ENCODE measurements at places on chromosomes 7 and 10. TPM values are rescaled to one million over a fixed set of nuclear protein-coding genes. Genes with fewer than 3 reads are reported as not detected.

DNA sequence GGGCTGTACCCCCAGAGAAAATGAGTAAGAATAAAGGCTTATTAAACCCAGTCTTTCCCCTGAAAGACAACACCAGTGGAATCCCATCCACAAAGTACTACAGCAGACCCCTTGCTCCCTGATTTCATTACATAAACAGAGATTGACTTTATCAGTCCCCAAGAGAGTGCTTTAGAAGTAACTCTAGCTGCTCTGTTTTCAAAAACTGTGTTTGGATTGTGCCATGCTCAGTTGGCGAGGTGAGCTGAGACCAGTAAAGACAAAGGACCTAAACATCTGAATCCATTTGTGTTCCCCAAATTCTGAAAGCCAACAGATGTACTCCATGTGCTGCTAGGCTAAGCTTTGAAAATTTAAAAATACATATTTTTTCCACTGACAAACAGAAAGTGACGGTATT, 127.0 kb downstream of the ATE1 start:
- no peak overlapping the region for H3K4me3 ChIP-seq
- no peak overlapping the region for H3K27ac ChIP-seq
- H3K36me3 ChIP-seq: no peaks in the 10 kb centered on the region
- H3K4me1 ChIP-seq: no peaks in the 10 kb centered on the region
- no peaks in the 10 kb centered on the region for H3K27me3 ChIP-seq

Gene OPN1SW
- not detected for total RNA-seq

DNA sequence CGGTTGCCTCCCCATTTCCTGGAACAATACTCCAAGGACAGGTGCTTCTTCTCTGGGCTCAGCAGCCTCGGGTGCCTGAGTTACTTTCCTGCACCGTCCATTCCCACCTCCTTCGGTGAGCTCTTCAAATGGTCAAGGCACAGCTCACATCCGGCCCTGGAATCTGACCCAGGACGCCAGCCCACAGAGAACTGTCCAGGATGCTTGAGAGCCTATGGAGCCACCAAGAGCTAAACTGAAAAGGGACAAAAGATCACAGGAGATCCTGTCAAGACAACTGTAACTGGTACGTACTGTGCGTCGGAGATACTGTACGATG, 72.5 kb downstream of the CTBP2 start:
- no peak overlapping the region for H3K27ac ChIP-seq
- peaks cover 74% of the 10 kb centered on the region for H3K4me1 ChIP-seq
- H3K36me3 ChIP-seq: peaks cover 15% of the 10 kb centered on the region
- H3K27me3 ChIP-seq: no peaks in the 10 kb centered on the region
- no peak overlapping the region for H3K4me3 ChIP-seq

Gene RAPGEF5
- 27.0 TPM for total RNA-seq

GRCh38 chr7:33339074-33339790, 209.9 kb downstream of the BBS9 start:
- no peak overlapping the region for H3K4me3 ChIP-seq
- no peaks in the 10 kb centered on the region for H3K4me1 ChIP-seq
- no peak for DNase-seq
- no peak overlapping the region for H3K27ac ChIP-seq
- H3K36me3 ChIP-seq: no peaks in the 10 kb centered on the region

GRCh38 chr10:103476046-103476768, 2.8 kb downstream of the CALHM3 start:
- H3K4me3 ChIP-seq: no peak overlapping the region
- no peak for DNase-seq
- H3K27ac ChIP-seq: no peak overlapping the region
- H3K36me3 ChIP-seq: no peaks in the 10 kb centered on the region
- H3K27me3 ChIP-seq: peaks cover 6% of the 10 kb centered on the region

DNA sequence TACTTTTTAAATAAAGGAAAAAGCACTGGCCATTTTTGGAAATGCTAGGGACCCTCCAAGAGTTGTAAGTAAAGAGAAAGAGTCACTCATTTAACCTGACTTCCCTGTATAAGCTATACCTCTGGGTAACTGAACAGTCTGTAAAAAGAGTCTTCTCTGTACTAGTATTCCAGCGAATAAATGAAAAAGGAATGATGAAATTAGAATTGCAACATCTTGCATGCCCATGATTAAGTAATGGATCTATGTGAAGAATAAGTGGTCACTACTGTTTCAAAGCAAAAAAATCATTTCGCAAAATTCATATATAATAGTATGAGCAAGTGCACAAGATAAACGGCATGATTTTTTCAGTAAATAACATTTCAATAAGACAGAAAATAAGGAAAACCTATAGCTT, 116.8 kb downstream of the ZFAND4 start:
- DNase-seq: no peak
- H3K27me3 ChIP-seq: no peaks in the 10 kb centered on the region
- H3K4me1 ChIP-seq: no peaks in the 10 kb centered on the region

DNA sequence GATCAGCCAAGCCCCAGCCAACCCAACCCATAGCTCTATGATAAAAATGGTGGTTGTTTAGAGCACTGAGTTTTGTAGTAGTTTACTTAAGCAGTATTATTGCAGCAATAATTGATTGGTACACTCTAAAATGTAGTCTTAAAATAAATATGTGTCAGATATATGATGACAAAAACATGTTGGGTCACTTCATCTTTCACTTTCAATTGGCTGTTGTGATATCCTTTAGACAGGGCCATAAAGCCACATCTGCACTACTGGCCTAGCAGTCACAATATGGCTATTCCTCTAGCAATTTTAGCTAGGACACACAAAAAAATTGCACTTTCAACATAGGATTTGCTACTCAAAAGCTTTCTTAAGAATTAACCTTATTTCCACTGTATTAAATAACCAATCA, 5.9 kb upstream of the CAV1 start:
- no peaks in the 10 kb centered on the region for H3K27me3 ChIP-seq
- H3K36me3 ChIP-seq: no peaks in the 10 kb centered on the region
- DNase-seq: no peak

GRCh38 chr10:104291439-104291951, 22.5 kb downstream of the GSTO2 start:
- peak; percentile 98 for DNase-seq
- H3K27ac ChIP-seq: no peak overlapping the region
- H3K27me3 ChIP-seq: no peaks in the 10 kb centered on the region
- no peak overlapping the region for H3K4me3 ChIP-seq
- no peaks in the 10 kb centered on the region for H3K36me3 ChIP-seq

GRCh38 chr10:14302035-14302434, 28.7 kb downstream of the FRMD4A start:
- no peaks in the 10 kb centered on the region for H3K36me3 ChIP-seq
- no peak overlapping the region for H3K27ac ChIP-seq
- no peaks in the 10 kb centered on the region for H3K4me1 ChIP-seq

DNA sequence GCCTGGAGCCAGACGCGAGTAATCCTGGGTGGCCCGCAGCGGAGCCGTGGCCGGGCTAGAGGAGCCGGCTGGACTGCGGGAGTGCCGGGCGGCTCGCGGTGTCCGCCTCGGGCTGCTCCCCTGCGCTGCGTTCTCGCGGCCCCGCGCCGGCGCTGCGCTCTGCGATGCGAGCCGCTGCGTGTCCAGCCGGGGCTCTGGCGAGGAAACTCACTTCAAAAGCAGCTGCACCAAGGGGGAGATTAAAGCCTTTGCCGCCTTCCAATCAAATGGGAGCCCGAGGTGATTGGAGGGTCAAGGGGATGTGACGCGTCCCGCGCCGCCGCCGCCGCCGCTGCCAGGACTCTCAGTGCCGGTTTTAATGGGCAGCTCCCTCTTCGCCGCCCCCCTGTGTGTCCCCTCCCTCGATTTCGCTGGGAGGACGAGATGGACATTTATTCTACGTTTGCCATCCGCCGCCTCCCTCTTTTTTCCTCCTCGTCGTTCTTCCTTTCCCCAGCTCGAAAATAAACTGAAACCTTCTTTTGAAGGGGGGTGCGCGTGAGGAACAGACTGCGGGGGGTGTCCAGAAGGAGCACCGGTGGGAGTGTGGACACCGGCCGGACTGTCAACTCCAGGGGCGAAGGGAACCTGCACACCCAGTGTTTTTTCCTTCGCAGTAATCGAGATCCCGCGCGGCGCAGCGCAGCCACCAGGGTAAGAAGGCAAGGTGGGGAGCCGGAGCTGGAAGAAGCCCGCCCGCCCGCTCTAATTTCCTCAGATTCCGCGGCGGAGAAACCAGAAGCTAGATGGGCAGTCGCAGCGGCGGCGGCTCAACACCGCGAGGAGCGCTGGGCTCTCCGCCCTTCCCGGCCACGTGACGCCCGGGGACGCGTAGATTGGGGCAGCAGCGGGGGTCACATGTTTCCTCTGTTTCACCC, at the start of gene ZNF503:
TSS of gene ZNF503 (minus strand) at position 196 of the 917 bp plus-strand sequence. CDS start 345 bp downstream, outside the sequence.
- H3K4me1 ChIP-seq: peaks cover 53% of the 10 kb centered on the region
- H3K27ac ChIP-seq: peak within 1 kb of the TSS; percentile 100
- H3K4me3 ChIP-seq: peak within 1 kb of the TSS; percentile 95
- H3K36me3 ChIP-seq: peaks cover 12% of the 10 kb centered on the region
- peak; percentile 99 for DNase-seq

DNA sequence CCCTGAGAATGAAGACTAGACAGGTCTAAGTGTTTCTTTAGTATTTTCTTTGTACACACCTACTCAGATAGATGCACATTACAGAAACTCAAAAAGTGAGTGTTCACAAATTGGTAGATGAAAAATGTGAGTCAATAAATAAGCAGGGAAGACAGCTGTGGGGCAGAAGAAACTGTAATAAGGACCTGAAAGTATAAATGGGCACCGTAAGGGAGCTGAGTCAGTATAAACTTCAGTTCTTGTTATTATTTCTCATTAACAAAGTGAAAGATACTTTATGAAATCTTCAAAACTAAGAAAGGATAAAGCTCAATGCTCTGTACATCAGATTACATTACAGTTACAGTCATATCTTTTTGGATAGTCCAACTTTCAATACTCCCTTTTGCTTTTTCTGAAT, 2.5 kb downstream of the MTPN start:
- H3K4me3 ChIP-seq: no peak overlapping the region
- H3K27me3 ChIP-seq: no peaks in the 10 kb centered on the region
- no peak overlapping the region for H3K27ac ChIP-seq
- no peaks in the 10 kb centered on the region for H3K36me3 ChIP-seq

GRCh38 chr10:31694126-31694685, 234.4 kb downstream of the ARHGAP12 start:
- H3K36me3 ChIP-seq: no peaks in the 10 kb centered on the region
- no peaks in the 10 kb centered on the region for H3K27me3 ChIP-seq

Gene LGI1
- total RNA-seq: not detected

DNA sequence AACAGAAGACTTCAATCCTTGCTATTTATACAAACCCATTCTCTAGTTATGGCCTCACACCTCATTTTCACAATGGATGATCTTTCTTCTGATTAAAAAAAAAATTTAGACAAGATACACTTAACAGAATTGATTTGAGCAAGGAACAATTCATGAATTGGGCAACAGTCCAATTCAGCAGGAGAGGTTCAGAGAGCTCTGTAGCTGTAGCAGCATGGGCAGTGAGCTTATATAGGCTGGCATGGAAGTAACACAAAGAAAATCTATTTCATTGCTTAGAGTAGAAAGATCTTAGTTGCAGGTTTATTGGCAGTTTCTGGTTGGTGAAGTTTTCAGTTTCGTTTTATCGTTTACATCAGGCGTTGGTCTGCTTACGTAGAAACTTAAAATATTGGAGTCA, 23.0 kb upstream of the LRGUK start:
- no peaks in the 10 kb centered on the region for H3K4me1 ChIP-seq
- no peaks in the 10 kb centered on the region for H3K36me3 ChIP-seq
- DNase-seq: no peak
- no peaks in the 10 kb centered on the region for H3K27me3 ChIP-seq
- H3K27ac ChIP-seq: no peak overlapping the region

Gene LEP
- total RNA-seq: not detected

- no peaks in the 10 kb centered on the region for H3K27me3 ChIP-seq
- H3K27ac ChIP-seq: no peak overlapping the region
- no peaks in the 10 kb centered on the region for H3K36me3 ChIP-seq
Measured at GRCh38 chr10:36148207-36148606, 506.1 kb upstream of the FZD8 start.

- peak overlapping the region; percentile 62 for H3K27ac ChIP-seq
- H3K27me3 ChIP-seq: no peaks in the 10 kb centered on the region
- no peak overlapping the region for H3K4me3 ChIP-seq
- peaks cover 41% of the 10 kb centered on the region for H3K4me1 ChIP-seq
- H3K36me3 ChIP-seq: no peaks in the 10 kb centered on the region
- DNase-seq: peak; percentile 31
Measured at GRCh38 chr10:17024461-17024860, 105.2 kb downstream of the CUBN start.

Gene PEX1
- 19.5 TPM for total RNA-seq

Gene NSUN5
- 21.6 TPM for total RNA-seq

- H3K36me3 ChIP-seq: no peaks in the 10 kb centered on the region
- H3K27ac ChIP-seq: no peak overlapping the region
- no peaks in the 10 kb centered on the region for H3K4me1 ChIP-seq
- H3K4me3 ChIP-seq: no peak overlapping the region
- no peak for DNase-seq
Measured at GRCh38 chr10:124359336-124359832, 59.3 kb downstream of the OAT start.

Gene DNA2
- 2.9 TPM for total RNA-seq

- no peaks in the 10 kb centered on the region for H3K27me3 ChIP-seq
- no peaks in the 10 kb centered on the region for H3K36me3 ChIP-seq
- peaks cover 50% of the 10 kb centered on the region for H3K4me1 ChIP-seq
- no peak for DNase-seq
- H3K27ac ChIP-seq: peak overlapping the region; percentile 73
Measured at GRCh38 chr7:151689196-151689971, 169.7 kb upstream of the RHEB start.
